Amygdala (tissue), 56 donors: ENCODE measurements at places on chromosomes 4 and X.

- DNase-seq = no peak
These were observed 24.8 kb downstream of the EVC2 start for GRCh38 chr4:5683566-5683965.

DNA sequence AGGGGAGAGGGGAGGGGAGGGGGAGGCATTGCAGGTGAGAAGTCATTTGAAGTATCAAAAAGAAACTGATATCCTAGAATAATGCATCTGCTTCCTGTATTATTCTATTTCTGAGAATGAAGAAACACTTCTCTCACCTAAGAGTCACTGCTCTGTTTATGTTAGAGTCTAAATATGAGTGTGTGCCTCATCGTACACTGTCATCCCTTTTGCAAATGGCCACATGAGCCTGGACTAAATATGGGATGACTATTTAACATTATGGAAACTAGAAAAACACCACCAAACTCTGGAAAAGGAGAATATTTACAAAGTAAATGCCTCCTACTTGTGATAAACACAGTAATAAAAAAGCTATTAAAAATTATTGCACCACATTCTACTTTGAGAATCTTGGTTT lies 146.4 kb upstream of the NOCT start:
- DNase-seq = no peak

- DNase-seq = no peak
These were observed 26.4 kb upstream of the TMPRSS11B start for GRCh38 chr4:68271851-68272357.

DNA sequence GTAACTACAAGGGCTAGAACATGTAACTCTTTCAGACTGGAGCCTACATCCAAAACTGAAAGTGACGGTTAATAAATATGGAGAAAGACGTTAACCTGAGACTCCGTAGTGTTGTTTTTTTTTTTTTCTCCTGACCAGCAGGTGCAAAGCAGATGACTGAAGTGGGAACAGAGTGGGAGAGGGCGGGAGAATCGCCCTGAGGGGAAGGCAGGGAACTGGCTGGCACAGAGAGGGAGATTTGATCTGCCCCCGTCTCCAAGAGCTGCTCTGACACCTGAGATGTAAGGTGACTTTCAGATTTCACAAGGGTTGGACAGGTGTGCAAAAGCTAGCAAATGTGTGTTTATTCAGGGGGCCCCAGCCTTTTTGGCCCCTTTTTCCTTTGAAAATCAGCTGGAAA lies 180.2 kb downstream of the PALLD start:
- DNase-seq = no peak

- no peak for DNase-seq
These were observed 180.2 kb upstream of the TET2 start for GRCh38 chr4:104966349-104967033.
